ENCODE measurements at places on chromosomes 12 and 14.

- DNase-seq: no peak
These were observed 16.9 kb upstream of the GXYLT1 start for GRCh38 chr12:42161529-42161928.

GRCh38 chr14:89688507-89689211, 265.9 kb downstream of the EFCAB11 start:
- DNase-seq: no peak

DNA sequence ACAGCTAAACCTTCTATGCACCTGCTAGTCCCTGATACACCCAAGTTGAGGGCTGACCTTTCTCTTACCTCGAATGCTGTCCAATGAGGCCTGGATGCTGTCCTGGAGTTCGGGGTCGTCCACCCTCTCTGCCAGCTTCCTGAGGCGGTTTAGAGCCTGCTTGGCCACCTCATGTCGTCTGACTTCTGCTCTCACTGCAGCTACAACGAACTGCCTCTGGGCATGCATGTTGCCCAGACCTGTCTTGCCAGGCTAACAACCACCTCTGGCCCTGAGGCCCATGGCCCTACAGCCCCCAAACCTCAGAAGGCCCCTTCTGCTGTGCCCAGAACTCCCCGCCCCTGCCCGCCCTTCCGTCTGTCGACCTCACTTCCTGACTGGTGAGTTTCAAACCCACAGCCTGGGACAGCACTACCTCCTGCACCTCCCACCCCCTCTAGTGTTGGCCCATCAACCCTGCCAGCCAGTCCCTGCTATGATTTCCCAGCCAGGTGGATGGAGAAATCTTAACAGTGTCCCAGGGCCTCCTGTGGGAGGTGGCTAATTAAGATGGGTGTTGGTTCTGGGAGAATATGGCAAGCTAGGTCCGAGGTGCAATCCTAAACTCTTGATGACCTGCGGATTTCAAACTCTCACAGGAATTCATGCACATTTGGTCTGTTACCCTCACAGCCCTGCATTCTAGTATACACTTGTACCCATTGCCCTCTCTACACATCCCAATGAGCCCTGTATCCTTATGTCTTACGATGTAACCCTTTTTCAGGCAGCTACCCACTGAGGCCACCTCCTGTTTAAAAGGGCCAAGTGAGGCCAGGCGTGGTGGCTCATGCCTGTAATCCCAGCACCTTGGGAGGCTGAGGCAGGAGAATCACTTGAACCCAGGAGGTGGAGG, 2.7 kb upstream of the TSPAN31 start:
- no peak for DNase-seq

DNA sequence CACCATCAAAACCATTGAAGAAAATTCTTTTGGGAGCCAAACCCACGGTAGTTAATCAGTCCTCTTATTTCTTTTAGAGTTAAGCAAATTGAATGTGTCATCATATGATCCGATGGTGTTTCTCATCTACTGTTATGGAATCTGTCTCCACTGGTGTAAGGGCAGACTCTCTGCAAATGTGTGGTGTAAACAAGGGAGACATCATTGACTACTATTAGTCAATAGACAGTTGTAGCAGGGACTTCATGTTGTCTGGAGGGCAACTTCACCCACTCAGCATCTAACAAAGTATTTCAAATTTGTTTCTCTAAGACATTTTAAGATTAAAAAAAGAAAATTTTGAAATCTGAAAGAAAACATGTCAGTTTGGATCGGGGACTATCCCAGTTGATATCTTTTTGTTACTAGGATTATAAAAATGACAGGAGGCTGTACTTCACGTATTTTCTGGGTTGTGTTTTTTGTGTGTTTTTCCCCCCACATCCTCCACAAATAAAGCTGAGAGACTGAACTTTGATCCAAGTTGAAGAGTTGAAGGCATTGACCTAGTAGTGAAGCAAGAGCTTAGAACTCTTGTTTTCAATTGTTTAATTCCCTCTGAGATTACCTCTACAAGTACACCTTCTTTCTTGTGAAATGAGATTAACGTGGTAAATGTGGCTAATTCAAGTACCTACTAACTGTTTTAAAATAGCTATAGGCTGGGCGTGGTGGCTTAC, 4.0 kb downstream of the GOLGA5 start:
- no peak for DNase-seq

DNA sequence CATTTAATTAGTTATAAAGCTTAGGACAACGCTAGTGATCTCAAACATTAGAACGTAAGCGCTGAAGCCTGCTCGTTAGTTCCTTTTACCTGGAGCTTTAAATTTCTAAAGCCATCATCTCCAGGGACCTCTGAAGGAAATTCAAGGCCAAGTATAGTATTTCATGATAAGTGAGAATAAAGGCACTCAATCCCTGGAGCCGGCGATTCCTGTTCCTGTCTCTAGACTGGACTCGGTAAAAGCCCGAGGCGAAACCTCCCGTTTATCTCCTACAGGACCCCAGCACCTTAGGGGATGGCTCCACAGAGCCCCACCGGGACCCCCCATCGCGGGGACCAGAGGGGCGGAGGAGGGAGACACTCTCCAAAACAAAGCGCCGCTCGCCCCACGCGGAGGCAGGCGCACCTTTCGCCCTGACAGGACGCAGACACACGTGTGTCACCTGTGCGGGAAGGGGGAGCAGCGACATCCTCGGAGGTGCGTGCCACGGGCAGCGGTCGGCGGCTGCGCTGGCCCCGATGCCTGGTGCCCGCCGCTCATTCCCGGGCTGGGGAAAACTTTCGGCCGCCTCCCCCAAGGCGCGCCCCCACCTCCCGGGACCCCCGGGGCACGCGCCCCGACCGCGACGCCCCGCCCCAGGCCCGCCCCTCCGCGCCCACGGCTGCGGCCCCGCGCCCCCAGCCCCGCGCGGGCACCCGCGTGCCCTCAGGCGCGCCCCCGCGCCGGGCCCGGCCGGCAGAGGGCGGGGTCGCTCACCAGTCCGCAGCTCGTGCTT, 678 bp downstream of the RPS6KA5 start:
- no peak for DNase-seq

DNA sequence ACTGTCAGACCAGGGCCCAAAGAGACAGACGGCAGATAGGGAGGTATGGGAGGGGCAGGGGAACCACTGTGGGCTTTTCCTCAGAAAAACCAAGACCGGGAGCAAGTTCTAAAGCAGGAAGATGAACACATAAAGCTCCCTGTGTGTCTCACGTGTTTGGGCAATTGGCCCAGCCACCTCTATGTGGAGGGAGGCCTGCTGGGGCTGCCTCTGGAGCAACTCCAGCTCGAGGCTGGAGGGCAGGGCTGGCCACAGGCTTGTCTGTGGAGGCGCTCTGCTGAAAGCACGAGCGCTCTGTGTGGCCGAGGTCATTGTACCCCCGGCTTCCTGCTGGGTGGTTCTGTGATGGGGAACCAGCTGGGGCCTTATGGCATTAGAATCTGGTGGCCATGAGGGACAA, 36.4 kb downstream of the TRAFD1 start:
- DNase-seq: no peak

GRCh38 chr12:90953956-90954421, 987 bp downstream of the CCER1 start:
- DNase-seq: no peak

- no peak for DNase-seq
These were observed 7.1 kb downstream of the SCNN1A start for GRCh38 chr12:6367969-6368892.

- no peak for DNase-seq
These were observed 10.6 kb downstream of the EIF2B2 start for GRCh38 chr14:75013290-75013689.

GRCh38 chr12:107374161-107374840, 281.0 kb upstream of the CRY1 start:
- DNase-seq: no peak

DNA sequence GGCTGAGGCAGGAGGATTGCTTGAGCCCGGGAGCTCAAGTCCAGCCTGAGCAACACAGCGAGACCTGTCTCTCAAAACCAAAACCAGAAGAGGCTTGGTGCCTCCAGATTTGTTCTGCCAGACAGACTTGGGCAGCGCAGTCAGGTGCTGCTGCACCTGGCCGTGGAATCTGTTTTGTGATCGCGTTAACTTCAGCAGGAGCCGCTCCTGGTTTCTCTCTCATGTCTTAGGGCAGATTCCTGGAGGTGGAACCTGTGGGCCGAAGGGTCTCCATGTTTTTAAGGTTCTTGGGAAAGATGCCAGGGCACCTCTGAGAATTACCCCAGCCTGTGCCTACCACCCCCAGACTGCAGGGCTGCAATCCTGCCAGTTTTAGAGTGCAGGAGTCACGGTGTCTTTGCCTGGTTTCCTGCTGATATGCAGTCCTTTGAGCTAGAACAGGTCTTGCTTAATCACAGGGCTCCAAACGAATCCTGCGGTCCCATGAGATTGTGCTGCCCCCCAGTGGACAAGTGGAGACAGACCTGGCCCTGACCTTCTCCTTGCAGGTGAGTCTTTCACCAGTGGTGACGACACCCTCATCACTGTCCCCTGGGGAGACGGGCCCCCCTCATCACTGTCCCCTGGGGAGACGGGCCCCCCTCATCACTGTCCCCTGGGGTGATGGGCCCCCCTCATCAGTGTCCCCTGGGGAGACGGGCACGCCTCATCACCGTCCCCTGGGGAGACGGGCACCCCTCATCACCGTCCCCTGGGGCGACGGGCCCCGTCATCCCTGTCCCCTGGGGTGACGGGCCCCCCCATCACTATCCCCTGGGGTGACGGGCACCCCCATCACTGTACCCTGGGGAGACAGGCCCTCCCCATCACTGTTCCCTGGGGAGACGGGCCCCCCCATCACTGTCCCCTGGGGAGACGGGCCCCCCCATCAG, 37.6 kb downstream of the PACS2 start:
- peak; percentile 40 for DNase-seq

DNA sequence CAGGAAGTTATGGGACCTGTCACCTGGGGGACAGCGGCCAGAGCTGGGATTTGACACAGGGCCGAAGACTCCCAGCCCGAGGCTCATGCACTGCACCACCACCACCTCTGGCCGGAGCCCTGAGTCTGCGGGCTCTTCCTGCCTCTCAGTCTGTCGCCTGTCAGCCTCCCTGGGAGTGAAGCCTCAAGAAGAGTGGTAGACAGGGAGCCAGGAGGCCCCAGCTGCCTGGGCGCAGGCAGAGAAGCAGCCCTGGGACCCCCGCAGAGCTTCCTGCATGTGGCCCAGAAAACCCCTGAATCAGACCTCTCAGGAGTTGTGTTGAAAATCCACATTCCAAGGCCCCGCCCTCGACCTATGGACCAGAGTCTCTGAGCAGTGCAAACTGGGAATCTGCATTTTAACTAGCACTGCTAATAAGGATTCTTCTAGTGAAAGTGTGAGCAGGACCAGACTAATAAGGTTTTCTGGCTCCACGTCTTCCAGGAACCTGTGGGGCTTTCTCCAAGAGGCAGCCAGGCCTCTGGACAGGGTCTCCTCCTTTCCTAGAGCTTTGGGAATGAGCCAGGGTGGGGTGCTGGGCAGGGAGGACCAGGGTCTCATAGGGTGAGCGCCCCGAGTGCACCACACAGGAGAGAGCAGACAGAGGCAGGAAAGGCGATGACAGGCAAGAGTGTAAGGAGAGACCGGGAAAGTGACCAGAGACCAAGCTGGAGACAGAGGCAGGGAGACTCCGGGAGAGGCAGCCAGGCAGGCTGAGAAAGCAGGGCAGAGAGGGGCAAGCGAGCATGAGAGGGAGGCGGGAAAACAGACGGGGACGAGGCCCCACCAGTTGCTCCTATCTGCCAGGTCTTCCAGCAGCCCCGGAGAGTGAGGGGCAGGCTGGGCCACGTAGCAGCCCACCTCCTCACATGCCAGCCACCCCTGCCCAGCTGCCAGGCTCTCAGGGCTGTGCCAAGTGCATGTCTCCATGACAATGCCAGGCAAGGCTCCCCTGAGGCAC, 112.4 kb downstream of the BCL11B start:
- DNase-seq: no peak

DNA sequence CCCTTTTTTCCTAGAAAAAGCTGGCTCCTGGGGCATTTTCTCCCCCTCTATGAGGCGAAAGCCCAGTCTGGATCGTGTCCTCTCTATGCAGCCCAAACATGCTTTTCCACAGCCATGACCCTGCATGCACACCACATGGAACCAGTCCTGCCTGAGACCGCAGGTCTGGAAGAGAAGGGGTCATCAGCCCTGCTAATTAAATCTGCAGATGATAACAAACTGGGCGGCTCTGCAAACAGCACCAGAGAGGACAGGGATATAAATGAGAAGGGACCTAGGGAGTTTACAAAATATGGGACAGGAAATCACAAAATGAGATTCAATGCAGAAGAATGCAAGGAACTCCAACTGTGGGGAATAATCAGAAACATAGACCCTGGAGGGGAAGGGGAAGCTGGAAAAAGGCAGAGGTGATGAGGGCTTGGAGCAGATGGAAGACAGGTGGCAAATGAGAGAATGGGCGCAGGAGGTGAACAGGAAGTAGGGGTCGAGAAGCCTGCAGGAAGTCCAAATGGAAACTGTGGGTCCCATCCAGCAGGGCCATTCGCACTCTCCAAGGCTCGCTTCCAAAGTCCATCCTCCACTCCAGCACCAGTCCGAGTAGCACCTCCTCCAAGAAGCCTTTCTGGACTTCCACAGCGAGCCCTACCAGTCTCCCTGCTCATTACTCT, 76.3 kb downstream of the ANO2 start:
- DNase-seq: no peak

DNA sequence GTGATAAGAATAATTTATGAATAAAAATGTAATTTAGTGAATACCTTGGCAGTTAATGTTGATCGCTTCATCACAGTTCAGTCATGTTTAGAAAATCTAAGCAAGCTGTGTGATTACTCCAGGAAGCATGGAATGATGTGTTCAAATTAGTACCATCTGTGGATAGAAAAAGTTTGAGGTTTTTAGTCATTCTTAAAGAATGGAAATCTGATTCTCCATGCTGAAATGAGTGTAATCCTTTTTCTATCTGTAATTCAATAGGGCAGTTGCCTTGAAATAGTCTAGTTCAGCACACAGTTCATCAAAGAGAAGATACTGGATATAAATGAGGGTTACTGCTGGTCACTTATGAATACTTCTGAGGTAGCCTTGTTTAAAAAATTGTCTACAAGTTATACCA, 127.2 kb upstream of the MYF6 start:
- peak; percentile 94 for DNase-seq

DNA sequence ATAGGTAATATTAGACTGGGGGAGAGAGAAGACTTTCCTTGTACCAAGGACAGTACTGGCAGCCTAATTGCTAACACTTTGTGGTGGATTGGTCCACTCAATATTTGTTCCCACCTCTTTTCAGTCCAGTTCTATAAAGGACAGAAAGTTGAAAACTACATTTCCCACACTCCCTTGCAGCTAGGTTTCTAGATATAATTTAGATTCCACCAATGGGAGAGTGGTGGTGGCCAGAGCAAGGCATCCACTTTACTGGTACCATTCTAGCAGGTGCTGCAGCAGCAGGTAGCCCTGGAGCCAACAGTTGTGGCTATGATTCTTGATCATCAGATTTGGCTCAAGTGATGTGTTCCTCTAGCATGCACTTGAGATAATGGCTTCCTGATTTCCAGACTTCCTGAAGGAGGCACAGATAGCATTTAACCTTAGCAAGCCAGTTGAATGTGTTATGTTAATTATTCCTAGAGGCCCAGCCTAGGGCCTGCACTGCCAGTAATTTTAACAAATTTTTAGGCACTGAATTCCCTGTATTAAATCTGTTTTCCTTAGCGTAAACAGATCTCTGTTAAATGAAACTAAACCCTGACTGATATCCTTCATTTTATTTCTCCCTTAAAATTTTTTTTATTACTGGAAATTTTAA, 24.4 kb downstream of the SLC38A1 start:
- no peak for DNase-seq

GRCh38 chr12:107641154-107641553, 44.4 kb upstream of the PWP1 start:
- no peak for DNase-seq

GRCh38 chr14:37972941-37973887, 234.5 kb upstream of the SSTR1 start:
- DNase-seq: no peak

Measured in fibroblast of skin of left biceps (primary cell).